ENCODE measurements at places on chromosomes 7 and 10.

- no peak for DNase-seq
Measured at GRCh38 chr10:8054494-8055407, at the start of gene GATA3. Gene GATA3 (plus strand): TSS chr10:8054688. CDS start chr10:8055656, 968 bp downstream.

GRCh38 chr10:110815354-110816004 lies 56.2 kb upstream of the PDCD4 start:
- DNase-seq, result no peak

- DNase-seq, result no peak
Measured at GRCh38 chr7:136617176-136617575, 251.3 kb upstream of the CHRM2 start.

DNA sequence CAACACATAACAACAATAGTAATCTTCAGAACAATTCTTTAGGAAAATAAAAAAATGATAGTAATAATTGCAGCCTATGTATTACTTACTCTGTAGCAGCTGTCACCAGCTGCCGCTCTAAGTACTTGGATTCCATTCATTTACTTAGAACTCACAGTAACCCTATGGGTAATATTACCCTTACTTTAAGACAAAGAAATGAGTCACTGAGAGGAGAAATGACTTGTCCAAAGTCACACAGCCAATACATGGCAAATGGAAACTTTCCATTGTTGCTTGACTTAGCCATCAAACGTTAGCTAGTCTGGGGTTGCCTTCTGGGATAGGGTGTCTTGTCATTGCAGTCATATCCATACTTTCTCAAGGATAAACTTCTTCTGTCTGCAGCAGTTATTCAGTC lies 3.6 kb downstream of the CCNY start:
- DNase-seq, result no peak

DNA sequence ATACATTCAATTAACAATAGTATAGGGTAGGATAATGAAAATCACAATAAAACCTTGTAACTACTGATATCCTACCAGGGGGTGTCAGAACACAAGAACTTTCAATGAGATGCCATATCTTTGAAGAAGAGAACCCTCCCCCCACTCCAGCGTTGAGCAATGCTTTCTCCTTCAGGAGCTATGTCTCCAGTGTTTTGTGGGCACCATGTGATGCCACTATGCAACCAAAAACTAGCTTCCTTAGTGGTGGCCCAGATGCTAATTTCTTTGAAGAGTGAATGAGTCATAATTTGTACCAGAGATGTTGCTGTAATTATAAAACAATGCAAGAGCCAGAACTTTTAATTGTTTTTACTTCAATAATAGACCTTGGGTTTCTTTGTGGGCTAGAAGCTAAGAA lies 76.0 kb upstream of the ADO start:
- peak; percentile 1 for DNase-seq

- DNase-seq, result no peak
Measured at GRCh38 chr10:127996586-127996985, 89.7 kb downstream of the PTPRE start.

GRCh38 chr10:85012305-85012704 lies 683.9 kb downstream of the CCSER2 start:
- DNase-seq, result no peak

- no peak for DNase-seq
Measured at GRCh38 chr7:69612981-69613380, 14.7 kb downstream of the AUTS2 start.

DNA sequence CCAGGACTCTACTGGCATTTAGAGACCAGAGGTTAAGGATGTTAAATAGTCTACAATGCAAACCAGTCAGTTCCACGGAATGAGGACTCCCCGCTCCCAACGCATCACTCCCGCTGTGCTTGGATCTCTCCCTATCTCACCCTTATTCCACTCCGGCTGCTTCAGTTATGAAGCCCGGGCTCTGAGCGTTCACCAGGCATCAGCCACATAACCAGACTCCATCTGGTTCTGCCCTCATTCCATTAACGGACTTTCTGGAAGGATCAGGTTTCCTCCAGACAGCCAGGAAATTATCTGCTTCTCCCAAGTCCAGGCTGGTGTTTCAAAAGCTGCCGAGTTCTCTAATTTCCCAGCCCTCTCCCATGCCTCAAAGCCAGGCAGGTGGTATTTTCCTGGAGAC lies 499.3 kb downstream of the GLRX3 start:
- DNase-seq, result no peak

GRCh38 chr7:106111655-106112117 lies 426 bp downstream of the SYPL1 start:
- DNase-seq, result no peak

- no peak for DNase-seq
Measured at GRCh38 chr10:17210361-17210760, 8.9 kb upstream of the TRDMT1 start.

- DNase-seq, result no peak
Measured at GRCh38 chr10:132443605-132443982, 46.6 kb downstream of the PWWP2B start.

- DNase-seq, result no peak
Measured at GRCh38 chr10:17647326-17647725, 3.4 kb downstream of the STAM start.

DNA sequence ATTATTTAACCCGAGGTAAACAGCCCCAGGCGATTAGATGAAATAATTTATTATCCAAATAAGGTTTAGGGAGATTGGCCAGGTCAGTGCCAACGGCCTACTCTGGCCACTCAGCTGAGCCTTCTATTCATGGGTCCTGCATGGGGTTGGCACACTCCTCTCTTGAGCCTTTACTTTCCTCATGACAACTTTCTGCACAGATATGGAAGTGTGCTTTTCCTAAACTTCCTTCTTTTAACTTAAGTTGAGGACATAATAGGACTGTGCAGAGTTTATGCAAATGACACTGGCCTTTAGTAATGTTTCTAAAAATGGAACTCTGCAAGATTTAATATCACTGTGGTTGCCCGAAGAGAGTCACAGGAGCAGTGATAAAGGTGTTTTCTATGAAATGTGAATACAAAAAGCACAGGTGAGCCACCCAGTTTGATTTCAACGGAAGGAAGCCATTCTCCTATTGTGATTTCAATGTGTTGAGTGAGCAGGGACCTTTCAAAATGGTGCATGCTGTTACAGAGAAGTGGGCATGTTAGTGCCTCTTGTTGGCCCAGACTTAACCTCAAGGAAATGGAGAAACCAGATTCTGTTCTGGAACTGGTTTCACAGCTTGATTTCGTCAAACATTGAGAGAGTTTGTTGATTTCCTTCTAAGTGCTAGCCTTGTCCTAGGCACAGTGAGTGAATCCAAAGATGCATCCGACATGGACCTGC lies 55.7 kb downstream of the LYZL2 start:
- DNase-seq, result no peak

DNA sequence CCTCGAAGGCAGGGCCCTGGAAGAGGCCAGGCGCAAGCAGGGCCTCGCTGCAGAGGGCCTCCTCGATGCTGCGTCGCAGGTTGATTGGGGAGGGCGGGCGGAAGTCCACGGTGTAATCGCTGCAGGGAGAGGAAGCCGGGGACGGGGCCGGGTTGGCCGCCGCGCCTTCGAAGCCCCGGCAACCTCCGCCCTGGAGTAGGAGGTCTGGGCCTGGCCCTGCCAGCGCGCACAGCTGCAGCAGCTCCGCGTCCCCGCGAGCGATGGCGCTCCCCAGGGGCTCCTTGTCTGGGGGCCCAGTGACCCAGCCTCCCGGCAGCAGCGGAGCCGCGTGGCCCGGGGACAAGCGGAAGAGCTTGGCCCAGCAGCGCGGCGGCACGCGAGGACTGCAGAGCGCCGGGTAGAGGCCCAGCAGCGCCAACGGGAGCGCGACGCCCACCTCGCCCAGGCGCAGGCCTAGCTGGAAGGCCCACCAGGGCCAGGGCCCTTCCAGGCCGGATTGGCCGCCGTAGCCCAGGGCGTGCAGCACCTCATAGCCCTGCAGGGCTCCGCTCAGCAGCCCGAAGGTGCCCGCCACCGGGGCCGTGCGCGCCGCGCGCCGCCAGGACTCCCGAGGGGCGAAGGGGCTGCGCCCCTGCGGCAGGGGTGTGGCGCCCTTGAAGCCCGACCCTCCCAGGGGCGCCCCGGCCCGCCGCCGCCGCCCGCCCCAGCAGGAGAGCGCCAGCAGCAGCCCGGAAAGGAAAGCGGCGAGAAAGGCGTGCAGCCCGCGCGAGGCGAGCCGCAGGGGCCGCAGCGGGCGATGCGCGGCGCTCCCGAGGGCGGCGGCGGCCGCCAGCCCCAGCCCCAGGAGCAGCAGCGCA lies 7.8 kb upstream of the RBM28 start:
- DNase-seq, result no peak

DNA sequence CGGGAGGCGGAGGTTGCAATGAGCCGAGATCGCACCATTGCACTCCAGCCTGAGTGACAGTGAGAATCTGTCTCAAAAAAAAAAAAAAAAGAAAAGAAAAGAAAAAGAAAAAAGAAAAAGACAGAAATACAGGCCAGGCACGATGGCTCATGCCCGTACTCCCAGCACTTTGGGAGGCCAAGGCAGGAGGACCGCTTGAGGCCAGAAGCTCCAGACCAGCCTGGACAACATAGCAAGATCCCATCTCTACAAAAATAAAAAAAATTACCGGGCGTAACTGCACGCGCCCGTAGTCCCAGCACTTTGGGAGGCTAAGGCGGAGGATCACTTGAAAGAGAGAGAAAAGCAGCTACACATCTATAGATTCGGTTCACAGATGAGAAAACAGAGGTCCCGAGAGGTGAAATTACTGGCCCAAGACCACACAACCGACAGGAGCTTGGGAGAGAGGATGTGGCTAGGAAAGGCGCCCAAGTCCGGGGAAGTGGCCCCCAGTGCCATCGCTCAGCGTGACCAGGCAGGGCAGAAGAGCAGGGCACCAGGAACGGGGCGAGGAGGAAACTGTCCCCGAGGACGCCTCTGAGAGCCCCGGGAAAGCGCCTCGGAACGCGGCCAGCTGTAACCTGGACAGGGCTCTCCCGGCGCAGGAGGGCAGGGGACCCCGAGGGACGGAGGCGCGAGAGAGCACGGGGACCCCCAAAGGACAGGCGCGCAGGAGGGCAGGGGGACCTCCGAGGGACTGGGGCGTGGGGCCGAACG lies 612 bp downstream of the SNX8 start:
- no peak for DNase-seq

DNA sequence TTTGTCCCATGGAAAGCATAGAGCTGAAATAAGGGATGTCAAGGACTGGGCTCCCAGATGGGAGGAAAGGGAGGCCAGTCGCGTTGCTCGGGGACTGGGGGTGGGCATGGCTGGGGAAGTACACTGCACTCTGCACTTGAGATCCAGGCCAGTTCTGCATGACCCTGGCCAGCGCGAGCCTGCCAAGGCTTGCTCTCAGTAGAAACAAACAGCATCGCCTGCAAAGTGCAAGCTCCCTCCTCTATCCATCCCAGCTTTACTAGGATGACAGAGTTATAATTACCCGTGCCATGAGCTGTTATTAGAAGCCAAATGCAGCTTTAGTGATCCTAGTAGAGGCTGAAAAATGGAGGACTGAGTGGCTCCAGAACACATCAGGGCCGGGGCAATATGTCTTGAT lies 43.9 kb upstream of the PDCD4 start:
- no peak for DNase-seq

GRCh38 chr10:101087965-101088364 lies 26.2 kb downstream of the KAZALD1 start:
- no peak for DNase-seq

DNA sequence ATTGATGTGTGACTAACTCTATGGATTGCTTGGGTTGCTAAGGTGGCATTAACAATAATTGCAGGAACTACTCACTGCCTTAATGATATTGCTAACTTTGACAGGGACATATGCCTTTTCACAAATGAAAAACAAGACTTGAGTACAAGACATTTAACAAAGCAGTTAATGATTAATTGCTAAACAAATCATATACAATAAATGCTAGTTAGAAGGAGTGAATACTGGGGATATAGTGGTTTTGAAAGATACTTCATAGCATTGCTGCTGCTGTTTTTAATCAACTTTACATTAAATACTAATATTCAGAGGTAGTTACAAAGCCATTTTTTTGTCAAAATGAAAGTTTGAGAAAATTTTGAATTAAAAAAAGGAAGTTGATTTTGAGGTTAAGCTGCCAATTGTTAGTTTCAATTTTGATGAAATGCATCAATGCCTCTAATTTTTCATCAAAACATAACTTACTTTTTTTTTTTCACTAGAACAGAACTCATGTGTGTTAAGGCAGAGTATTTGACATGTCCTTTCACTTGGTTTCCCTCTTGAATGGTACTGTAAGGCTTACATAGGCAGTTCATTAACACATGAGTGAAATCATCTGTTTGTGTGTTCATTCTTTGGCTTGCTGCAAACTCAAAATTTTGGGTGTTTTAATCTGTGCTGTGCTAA lies 106.2 kb upstream of the SEMA3D start:
- DNase-seq, result no peak

GRCh38 chr7:101857358-101857811 lies 40.0 kb downstream of the CUX1 start:
- no peak for DNase-seq

DNA sequence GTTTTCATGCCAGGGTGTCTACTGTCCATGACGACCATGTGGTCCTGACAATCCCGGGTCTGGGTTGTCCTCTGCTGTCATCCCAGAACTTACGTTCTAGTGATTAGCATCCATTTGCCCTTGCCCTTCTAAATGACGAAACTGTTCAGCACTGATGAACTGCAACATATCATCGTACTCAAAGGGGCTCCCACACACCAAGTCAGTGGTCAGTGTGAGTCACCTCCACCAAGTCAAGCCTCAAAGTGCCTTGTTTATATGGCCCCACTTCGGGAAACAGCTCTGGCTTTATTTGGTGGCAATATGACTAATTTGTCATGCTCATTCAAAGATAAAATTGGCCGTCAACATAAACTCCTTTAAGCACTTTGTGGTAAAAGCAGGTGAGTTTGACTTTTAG lies 110.7 kb downstream of the FRMD4A start:
- no peak for DNase-seq

GRCh38 chr10:46226900-46227558 lies 59.8 kb upstream of the ANTXRL start:
- no peak for DNase-seq

GRCh38 chr10:49240946-49241345 lies 52.8 kb upstream of the TMEM273 start:
- DNase-seq, result no peak

GRCh38 chr7:128060018-128060417 lies 28.8 kb upstream of the LRRC4 start:
- DNase-seq, result no peak

DNA sequence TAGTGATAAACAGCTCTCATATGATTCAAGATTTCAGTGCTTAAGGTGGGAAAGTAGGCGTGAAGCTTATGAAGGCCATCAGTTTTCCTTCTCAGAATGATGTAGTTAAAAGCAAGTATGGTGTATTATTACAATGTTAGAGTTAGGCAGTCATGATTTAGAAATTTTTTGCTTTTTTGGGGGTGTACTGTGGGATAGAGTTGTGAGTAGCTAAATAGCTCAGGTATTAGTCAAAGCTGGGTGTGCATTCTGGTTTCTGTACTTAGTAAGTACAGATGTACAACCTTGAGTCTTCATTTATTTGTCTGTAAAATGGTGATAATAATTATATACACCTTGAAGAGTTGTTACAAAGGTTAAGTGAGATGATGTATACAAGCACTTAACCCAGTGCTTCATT lies 52.2 kb downstream of the R3HCC1L start:
- no peak for DNase-seq

DNA sequence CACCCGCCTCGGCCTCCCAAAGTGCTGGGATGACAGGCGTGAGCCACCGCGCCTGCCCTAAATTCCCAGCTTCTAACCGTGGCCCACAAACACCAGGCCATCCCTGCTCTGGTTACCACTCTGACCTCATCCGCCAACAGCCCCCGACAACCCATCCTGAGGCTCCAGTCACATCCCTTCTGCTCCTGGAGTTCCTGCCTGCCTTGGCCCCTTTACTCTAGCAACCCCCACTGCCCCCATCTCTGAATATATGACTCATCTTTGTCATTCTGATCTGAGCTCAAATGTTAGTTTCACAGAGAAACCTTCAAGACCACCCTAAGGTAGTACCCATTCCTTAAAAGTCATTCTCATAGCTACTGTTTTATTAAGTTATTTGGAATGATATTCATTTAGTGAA lies 26.6 kb downstream of the RHEB start:
- DNase-seq, result no peak
